ENCODE measurements at places on chromosomes 16 and 17.

GRCh38 chr17:1870592-1870991, 40.8 kb downstream of the RPA1 start:
- no peak for DNase-seq

DNA sequence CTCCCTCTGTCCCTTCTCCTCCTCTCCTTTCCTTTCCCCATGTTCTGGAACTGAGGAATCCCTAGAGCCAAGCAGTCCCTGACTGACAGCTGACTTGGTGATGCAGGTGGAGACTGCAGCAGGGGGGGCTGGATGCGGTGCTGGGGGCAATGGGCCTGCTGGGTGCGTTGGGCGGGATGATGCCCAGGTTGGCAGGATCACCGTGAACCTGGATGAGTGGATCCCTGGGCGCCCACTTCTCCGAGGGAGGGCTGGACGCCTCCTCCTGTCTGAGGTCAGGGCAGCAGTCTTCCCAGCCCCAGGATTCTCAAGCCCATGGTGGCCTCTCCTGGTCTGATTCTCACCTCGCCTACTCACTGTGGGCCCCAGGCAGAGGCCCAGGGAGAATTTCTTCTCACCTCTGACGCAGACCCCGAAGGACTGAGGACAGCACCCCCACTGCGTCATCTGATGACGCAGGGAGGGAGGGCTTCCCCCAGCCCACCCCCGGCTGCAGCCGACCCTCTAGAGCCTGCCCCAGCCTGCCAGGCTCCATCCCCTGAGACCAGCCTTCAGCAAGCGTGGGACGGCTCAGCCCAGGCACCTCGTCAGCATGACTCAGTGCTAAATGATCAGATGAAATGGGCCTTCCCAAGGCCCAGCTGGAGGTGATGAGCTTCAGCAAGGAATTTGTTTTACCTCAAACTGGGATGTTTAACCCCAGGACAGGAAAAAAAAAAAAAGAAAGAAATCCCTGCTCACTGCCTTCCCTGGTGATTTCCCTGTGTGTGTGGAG, 188.0 kb upstream of the TNRC6C start:
- DNase-seq = no peak

GRCh38 chr17:79621151-79621943, 10.5 kb upstream of the RBFOX3 start:
- DNase-seq = no peak

DNA sequence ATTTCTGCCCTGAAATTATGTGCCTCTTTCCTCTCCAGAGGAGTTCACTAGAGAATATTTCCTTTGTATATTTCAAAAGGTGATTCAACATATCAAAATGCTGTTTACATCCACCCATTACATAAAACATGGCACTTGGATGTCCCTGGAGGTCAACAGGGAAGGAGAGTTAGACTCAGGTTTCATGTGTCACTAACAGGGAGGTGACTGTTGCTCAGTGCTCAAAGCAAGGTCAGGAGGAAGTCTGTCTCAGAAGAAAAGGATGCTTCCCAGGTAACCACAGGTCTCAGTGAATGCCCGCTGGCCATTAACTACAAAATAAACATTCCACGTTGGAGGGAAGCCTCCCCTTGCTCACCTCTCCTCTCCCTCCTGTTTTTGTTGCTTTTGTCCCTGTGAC, 198.6 kb downstream of the AXIN2 start:
- DNase-seq = no peak

DNA sequence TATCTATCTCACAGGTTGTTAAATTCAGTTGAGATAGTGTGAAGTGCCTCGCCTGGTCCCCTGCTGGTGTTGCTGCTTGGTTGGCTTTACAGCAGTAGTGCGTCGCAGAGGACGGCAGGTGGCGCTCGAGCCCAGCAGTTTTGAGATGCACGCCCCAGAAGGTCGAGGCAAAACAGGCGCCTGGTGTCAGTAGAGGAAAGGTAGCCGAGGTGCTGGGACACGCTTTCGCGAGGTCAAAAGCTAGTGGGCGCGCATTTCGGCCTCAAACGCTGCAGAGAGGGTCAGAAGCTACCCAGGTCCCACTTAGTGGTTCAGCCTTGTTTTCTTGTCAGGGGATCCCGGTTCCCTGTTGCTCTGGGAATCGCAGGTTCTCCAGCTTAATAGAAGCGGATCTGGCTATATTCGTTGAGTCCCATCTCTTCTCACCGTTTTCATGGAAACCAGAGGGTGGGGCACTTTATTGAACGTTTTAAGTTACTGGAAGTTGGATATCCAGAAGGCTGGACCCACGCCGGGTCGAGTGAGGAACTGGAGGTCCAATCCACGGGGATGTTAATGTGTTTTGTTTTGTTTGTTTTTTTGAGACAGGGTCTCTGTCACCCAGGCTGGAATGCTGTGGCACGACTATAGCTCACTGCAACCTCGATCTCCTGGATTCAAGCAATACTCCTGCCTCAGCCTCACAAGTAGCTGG, 10.3 kb upstream of the ZFP90 start:
- DNase-seq = peak; percentile 88

GRCh38 chr16:21103941-21104860, 46.4 kb downstream of the DNAH3 start:
- DNase-seq = no peak

DNA sequence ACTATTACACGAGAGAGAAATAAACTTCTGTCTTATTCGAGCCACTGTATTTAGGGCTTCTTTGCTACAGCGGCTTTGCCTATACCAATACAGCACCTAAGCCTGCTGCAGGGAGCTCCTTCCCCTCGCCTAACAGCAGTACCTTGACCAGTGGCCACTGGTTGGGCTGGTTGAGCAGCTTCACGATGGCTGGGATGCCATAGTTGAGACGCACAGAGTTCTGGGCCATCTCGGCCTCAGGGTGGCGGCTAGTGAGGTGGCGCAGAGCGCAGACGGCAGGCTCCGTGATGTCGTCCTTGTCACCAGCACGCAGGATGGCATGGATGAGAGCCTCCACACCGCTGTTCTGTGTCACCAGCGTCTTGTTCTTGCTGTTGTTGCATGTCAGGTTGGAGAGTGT, 23.7 kb downstream of the JUP start:
- DNase-seq = no peak

DNA sequence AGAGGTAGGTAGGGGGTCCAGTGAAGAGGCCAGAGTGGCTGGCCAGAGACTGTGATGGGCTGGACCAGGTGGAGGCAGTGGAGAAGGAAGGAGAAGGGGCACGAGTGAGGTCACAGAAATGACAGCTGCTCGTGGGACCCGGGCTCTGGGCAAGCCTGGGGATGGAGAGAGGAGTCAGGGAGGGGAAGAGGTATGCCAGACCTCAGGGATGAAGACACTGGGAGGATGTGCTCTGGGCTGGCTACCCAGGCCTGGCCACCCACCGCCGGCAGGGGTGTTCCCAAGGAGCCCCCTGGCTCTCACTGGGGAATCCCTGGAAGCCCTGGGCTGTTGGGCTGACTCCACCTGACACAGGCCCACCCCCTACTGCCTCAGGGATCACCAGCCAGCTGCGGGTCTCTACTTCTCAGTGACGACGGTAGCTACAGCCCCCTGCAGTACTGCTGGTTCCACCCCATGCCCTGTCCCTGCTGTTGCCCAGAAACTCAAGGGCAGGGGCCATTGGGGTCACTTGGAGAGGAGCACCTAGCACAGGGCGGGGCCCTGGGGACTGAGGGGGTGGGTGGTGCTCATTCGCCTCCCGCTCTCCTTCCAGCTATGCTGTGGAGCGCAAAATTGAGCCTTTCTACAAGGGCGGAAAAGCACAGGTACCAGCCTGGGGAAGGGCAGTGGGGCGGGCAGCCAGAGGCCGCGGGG, 1.8 kb downstream of the TBL3 start:
- no peak for DNase-seq

DNA sequence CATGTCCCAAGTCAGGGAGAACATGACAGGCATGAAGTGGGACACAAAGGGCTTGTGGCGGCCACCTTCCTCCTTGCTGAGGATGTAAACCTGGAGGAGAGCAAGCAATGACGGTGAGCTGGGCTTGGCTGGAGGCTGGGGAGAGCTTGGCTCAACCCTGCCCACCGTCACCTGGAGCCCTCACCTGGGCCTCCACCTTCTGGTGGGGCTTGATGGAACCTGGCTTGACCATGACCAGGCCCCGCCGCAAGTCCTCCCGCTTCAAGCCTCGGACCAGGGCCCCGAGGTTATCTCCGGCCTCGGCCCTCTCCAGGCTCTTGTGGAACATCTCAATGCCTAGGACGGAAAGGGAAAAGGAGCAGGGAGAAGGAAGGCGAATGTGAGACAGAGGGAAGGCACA, 2.4 kb downstream of the TUFM start:
- no peak for DNase-seq

- no peak for DNase-seq
These were observed 236.4 kb downstream of the HS3ST3A1 start for GRCh38 chr17:13365331-13365730.

GRCh38 chr17:54270499-54270898, 447.8 kb downstream of the KIF2B start:
- DNase-seq = no peak

DNA sequence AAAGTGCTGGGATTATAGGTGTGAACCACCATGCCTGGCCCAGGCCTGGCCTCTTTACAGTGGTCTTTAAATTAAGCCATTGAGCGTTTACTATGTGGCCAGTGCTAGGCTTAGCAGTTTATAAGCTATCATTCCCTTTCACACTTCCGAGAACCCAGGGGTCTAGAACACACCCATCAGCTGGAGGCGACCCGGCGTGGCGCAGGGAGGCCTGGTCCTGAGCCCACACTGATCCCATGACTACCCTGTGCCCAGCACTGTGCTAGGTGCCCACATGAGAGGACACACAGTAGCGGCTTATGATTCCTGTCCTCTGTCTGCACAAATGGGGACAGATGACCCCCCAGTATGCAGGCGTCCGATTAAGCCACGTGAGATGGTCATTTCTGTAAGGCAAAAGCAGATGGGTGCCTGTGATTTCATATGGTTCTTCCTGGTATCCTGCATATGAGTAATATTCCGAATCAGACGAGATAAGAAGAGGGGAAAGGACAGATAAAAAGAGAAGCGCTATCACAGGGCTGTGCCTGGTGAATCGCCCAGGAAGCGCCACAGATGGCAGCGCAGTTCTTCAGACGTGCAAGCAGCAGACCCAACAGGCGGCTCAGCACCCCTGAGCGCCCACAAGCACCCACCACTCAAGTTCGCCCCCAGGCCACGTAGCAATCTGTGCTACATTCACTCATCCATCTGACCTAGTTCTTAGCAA, 5.3 kb downstream of the OSGIN1 start:
- no peak for DNase-seq

DNA sequence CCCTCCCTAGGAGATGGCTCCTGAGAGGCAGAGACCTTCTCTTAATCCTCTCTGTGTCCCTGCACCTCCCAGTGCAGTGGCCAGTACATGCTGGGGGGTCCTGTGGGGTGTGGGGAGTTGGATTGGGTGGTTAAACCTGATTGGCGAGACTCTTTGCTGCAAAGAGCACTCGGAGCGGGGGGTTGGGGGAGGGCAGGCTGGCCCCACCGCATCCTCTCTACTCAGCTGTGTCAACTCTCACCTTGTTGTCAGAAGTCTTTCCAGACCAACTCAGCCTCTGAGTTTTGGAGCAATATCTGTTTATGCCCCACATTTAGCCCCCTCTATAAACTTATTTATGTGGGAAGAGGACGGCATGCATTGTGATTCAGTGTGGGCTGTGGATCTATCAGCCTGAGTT, 40.0 kb downstream of the SMARCE1 start:
- no peak for DNase-seq

GRCh38 chr16:24035127-24035842, 199.5 kb downstream of the PRKCB start:
- DNase-seq = no peak

DNA sequence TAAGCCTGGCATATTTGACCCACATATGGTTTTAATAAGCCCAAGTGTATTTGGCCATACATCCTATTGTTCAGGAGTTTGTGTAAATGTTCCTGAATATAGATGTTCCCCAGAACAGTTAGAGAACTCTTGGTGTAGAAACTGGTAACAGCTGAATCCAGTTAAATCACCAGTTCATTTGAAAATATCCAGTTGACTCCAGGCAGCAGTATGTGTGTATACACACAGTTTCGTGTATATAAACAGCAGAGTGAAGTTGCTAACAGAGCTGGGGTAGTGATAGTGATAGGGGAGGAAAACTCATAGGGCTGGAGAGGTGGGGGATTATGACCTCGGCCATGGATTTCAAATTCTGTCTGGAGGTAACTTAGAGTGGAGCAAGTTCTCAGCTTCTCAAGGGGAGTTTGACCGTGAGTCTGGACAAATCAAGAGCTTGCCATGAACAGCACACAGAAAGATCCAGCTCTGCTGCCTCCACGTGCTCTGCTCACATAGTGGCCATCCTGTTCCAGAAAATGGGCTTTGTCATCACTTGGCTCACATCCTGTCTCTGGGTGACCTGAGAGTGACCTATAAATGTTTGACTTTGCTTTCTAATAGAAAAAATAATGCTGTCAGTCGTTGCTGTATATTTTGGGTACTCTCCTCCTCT, 30.6 kb upstream of the MMD start:
- no peak for DNase-seq

- no peak for DNase-seq
These were observed 62.1 kb downstream of the ZZEF1 start for GRCh38 chr17:4080686-4081085.

GRCh38 chr16:10907757-10908045, 30.7 kb downstream of the CIITA start:
- DNase-seq = no peak

DNA sequence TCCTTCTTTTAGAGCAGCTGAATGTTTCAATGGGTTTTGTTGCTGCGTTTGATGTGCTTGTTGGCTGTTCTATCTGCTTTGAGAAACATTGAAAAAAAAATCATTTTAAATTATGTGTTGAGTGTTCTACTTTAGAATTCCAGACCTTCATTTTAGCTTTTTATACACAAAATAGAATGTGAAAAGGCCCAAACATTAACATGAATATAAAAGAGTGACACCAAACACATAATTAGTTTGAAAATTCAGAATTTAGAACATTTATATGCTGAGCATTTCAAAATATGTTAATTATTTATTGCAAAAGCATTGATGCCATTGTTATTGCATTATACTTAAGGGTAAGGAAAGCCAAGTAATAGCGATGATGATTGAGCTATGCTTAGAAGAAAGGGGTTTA, 2.9 kb downstream of the NFAT5 start:
- no peak for DNase-seq

DNA sequence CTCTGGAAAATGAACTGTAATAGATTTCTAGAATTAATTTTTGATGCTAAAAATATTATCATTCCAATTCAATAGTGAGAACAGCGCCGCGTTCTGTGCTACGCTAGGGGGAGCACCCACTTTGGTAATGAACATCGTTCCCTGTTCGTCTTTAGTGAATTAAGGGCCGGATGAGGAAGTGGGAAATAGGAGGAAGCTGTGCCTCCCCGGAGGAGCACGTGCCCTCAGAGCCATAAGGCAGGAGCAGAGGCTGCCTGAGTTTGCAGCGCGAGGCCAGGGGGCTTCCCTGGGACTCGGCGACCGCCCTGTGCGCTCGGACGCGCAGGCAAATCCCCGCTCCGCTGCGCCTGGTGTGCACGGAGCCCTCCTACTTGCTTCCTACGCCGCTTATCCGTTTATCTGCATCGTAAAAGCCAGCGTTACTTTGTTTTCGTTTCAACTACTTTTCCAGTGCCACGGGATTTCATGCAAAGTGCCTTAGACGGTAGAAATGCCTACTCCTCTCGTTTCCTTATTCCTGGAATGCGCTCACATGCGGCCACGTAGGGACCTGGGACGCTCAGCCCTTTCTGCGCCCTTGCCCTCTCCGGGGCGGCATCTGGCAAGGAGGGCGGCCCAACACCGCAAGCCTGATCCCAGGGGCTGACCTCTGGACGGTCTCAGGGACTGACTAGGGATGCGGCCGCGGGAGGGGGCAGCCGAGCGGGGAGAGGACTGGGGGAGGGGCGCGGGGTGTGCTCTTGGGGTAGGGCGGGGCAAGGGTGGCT, 76.4 kb downstream of the KCNJ12 start:
- DNase-seq = peak; percentile 75

- peak; percentile 75 for DNase-seq
These were observed 25.6 kb downstream of the CREBBP start for GRCh38 chr16:3854750-3855541.

- no peak for DNase-seq
These were observed 185.5 kb downstream of the NTN1 start for GRCh38 chr17:9206741-9207332.
